ENCODE measurements at places on chromosomes 7 and 10.
A peak's percentile ranks its signal among the peaks of the same experiment; 100 is the strongest.

DNA sequence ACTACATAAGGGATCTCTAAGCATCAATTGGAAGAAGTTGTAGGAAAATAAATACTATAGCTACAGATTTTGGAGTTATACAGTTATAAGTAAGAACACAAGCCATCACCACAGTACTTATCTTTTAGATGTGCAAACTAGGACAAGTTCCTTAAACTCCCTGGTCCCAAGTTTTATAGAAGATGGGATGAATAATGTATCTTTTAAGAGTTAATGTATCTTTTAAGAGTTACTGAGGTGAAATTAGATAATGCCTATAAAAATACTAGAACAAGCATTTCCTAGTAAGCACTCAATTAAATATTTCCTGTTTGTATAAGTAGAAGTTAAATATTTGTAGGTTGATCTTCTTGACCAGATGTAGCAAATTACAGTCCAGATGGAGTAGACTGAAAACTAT is 56.8 kb downstream of the SEMA3A start:
- DNase-seq = no peak

DNA sequence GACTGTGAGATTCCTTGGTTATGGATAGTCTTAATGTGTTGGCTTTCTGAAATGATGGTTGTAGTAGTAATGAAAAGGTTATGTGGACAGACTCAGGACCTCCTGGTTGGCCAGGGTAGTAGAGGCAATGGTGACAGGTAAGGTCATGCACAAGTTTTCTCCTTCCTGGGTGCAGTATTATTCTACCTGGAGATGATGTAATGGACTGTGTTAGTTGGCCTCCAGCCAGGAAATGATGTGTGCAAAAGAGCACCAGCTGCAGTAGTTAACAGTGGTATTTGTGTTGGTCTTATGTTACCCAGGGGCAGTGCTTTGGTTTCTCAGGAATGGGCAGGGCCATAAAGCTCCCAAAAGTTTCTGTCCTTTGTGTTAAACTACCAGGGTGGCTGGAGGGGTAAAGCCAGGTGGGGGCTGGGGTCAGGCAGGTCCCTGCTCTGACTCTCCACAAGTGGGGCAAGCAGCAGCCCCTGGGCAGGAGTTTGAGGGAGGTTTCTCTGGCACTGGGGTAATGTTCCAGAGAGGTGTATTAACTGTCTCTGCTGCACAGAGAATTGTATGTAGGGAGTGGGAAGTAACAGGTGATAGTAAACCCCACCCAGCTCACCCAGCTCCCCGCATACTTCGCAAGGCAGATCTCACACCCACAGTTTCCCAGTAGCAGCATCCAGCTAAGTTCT is 36.3 kb downstream of the GPR22 start:
- no peak for DNase-seq

- no peak for DNase-seq
Observed at GRCh38 chr7:108055611-108056021, 52.7 kb upstream of the LAMB1 start.

GRCh38 chr10:23525406-23525805 is 86.5 kb downstream of the OTUD1 start:
- peak; percentile 46 for DNase-seq

Measured in head of caudate nucleus (tissue), 42 donors.